ENCODE measurements at places on chromosomes 1 and 21.

GRCh38 chr1:112696578-112697314 lies 10.2 kb downstream of the RHOC start:
- DNase-seq = no peak

- DNase-seq = no peak
These were observed 9.8 kb upstream of the SMAP2 start for GRCh38 chr1:40363721-40364120.

DNA sequence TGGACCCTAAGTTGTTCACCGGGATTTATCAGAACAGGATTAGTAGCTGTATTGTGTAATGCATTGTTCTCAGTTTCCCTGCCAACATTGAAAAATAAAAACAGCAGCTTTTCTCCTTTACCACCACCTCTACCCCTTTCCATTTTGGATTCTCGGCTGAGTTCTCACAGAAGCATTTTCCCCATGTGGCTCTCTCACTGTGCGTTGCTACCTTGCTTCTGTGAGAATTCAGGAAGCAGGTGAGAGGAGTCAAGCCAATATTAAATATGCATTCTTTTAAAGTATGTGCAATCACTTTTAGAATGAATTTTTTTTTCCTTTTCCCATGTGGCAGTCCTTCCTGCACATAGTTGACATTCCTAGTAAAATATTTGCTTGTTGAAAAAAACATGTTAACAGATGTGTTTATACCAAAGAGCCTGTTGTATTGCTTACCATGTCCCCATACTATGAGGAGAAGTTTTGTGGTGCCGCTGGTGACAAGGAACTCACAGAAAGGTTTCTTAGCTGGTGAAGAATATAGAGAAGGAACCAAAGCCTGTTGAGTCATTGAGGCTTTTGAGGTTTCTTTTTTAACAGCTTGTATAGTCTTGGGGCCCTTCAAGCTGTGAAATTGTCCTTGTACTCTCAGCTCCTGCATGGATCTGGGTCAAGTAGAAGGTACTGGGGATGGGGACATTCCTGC lies 3.9 kb upstream of the OLFML3 start:
- DNase-seq = no peak

DNA sequence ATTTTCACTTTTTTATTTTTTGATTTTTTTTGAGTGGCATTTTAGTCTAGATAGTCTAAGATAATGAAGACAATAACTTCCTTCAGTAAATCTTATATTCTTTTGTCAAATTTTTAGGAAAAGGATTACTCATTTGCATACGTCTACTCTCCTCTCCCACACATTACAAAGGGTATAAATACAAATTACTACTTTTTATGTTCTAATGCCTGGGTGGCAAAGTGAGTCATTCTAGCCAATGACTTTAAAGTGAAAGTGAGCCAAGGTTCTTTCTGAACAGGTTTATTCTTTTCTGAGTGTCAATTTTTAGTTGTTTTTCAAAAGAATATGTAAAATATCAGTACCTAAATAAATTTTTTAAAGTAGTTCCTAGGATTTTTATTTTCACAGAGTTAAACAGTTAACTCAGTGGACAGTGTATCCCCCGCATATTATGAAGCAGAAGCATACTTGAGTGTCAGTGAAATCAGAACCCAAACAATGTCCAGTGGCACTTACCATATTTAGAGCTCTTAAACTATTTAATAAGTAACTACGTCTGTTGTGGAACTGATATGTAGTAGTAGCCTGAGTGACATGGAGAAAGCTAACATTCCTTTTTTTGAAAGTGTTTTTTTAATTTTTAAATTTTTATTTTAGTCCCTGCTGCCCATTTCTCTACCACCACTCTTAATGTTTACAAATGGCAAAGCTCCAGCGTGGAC lies 141.7 kb downstream of the PHTF1 start:
- DNase-seq = peak; percentile 26

DNA sequence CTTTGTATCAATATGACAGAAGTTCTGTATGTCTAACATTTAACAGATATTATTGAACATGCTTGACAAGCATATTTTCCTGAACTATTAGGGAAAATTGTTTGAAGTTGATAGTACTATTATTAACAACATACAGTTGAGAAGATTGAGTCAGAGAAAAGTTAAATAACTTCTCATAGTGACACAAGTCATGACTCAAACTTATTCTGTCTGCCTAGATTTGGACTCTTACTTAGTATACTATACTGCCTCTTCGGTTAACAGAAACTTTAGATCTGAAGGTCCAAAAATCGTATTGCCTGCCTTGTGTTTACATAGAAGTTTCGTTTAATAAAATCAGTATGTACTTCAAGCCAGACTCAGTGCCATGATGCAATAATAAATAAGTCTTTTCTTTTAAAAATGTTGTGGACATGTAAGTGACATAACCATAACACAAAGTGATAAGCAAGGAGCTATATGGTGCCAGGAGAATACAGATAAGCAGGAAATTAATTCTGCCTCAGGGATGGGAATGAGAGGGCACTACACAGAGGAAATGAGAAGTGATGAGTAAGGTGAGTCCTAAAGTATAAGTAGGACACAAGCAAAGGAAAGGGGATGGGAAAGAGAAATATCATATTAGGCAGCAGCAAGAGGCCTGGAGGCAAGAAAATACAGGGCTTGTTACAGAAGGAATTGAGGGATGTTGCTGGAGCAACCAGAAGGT lies 48.1 kb downstream of the LHX9 start:
- DNase-seq = no peak

- no peak for DNase-seq
These were observed 138.9 kb upstream of the ERG start for GRCh38 chr21:38637161-38637560.

- DNase-seq = no peak
These were observed 72.0 kb downstream of the GDAP2 start for GRCh38 chr1:117857418-117857817.

GRCh38 chr1:46467183-46467504 lies 22.5 kb upstream of the DMBX1 start:
- DNase-seq = no peak

DNA sequence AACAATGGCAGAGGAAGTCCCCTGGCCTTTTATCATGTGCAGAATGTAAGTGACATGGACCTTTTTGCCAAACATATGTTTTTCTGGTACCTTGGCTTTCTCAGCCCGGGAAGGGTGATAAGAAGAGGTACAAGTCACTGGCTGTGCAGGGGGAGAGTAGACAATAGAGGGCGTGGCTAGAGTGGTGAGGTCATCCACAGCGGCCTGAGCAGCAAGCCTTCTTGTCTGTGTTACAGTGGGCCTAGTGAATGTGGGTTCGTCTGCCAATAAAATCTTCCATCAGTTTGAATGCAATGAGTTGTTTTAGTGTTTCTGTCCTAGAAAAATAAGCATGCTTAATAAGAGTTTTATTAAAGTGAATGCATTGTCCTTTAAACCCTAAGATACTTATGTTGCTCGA lies 59.0 kb upstream of the PGD start:
- peak; percentile 48 for DNase-seq

DNA sequence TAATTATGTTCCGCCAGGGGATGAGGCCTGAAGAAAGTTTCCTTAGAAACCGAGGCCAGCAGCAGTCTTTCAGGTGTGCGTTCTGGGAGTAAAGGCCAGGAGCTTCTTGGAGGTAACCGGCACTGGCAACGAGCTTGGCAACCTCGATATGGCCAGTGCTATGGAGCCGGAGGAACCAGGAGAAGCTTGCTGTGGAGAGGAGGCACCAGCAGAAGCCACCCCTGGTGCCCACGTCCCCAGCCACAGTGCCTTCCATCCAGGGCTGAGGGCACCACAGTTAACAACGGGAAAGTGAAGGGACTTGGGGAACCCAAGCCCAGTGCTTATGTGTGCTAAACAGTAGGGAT lies 41.5 kb upstream of the LIN9 start:
- no peak for DNase-seq

- peak; percentile 38 for DNase-seq
These were observed 145.5 kb downstream of the TIAM1 start for GRCh38 chr21:31198575-31198974.

GRCh38 chr21:26964170-26964778 lies 2.6 kb downstream of the ADAMTS5 start:
- no peak for DNase-seq

DNA sequence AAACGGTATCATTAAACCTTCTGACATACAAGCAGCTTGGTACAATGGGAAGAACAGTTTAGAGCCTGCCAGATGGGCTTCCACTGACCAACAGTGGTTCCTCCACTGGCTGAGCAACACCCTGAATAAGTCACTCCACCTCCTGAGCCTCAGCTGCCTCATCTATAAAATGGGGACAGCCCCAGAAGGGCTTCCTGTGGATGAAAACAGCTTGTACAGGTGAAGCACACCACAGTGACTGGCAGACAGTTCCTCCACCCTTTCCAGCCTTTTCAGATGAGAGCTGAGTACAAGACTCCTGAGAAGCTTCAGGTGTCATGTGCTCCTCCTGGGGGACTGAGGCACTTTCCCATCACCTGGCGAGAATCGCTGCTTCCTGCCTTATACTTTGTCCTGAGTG lies 2.1 kb downstream of the CAPZB start:
- no peak for DNase-seq

- no peak for DNase-seq
These were observed 77.8 kb downstream of the BACH1 start for GRCh38 chr21:29376556-29376955.

GRCh38 chr1:209490013-209490412 lies 93.5 kb upstream of the CAMK1G start:
- peak; percentile 26 for DNase-seq

DNA sequence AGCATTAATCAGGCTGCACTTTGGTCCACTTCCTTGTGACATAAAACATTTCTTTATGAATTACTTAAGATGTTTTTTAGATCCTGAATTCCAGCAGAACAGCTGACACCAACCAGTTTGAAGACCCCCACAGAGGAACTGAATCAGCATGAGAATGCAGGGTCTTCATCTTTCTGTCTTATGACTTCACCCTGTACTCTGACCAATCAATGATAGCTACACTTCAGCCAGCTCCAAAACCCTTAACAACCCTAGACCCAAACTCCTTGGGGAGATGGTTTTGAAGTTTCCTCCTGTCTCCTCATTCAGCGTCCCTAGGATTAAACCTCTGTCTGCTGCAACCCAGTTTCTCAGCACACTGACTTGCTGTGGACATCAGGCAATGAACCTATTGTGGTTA lies 175.0 kb downstream of the CTH start:
- DNase-seq = no peak

DNA sequence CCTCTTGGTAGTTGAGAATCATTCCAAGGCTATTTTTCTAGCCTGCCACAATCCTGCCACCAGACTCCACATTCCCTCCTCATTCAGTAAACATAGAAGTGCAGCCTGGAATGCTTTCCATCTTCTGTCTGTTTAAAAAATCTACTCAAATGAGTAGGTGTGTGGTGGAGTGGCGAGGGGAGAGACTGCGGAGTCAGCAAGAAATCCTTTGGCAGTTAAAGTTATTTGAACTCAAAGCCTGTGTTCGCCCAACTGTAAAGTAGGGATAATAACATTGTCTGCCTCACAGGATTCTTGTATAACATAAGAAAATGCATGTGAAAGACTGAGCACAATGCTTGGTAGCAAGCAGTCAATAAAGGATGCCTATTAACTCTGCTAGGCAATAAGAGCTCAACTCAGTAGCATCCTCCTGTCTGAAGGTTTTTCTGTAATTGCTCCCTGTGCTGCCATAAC lies 22.2 kb upstream of the DPT start:
- DNase-seq = no peak

GRCh38 chr1:46183079-46183847 lies 7.0 kb upstream of the P3R3URF start:
- peak; percentile 100 for DNase-seq

- DNase-seq = no peak
These were observed 40.7 kb upstream of the PIGV start for GRCh38 chr1:26747048-26747447.

- DNase-seq = no peak
These were observed 73.3 kb downstream of the TAS1R2 start for GRCh38 chr1:18786149-18786548.

- DNase-seq = no peak
These were observed 14.0 kb upstream of the LGALS8 start for GRCh38 chr1:236509647-236510401.

GRCh38 chr1:30040081-30041019 lies 683.0 kb downstream of the MATN1 start:
- no peak for DNase-seq

- no peak for DNase-seq
These were observed 320.3 kb upstream of the VAMP3 start for GRCh38 chr1:7450838-7451237.

DNA sequence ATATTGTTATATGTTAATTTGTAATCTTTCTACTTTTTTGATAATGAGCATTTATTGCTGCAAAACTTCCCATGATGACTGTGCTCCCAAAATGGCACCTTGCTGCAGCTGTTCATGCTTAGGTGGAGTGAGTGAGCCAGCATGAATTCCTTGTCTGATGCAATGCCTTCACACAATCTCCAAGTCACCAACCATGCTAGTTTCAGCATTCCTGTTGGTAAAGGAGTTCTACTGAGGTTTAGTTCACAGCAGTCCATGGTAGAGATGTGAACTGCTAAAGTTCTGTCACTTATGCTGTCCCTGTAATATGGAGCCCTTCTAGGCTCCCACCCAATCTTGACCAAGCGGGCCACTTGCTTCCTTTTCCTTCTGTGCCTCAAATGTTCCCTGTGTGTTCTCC lies 26.2 kb upstream of the PRKACB start:
- peak; percentile 37 for DNase-seq

All from mammary epithelial cell (primary cell).